Renal pelvis (tissue), 12 donors: ENCODE measurements at places on chromosomes 7 and 10.

DNA sequence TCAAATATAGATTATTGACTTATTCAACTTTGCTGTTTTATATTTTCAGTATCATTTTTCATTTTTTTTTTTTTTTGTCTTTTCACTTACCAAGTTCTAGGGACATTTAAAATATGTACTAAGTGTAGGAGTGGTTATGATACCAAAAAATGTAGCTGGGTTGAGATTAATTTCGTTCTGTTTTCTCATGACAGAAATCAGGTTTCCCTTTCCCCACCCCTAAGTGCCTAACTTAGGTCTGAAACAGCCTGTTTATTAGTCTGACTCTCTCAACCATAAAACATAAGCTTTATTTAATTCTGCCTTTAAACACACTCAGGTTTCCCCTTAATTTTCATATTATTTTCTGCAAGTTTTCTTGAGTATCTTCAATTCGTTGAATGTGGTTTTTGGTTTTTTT is 22.1 kb downstream of the TMEM106B start:
- DNase-seq = no peak

DNA sequence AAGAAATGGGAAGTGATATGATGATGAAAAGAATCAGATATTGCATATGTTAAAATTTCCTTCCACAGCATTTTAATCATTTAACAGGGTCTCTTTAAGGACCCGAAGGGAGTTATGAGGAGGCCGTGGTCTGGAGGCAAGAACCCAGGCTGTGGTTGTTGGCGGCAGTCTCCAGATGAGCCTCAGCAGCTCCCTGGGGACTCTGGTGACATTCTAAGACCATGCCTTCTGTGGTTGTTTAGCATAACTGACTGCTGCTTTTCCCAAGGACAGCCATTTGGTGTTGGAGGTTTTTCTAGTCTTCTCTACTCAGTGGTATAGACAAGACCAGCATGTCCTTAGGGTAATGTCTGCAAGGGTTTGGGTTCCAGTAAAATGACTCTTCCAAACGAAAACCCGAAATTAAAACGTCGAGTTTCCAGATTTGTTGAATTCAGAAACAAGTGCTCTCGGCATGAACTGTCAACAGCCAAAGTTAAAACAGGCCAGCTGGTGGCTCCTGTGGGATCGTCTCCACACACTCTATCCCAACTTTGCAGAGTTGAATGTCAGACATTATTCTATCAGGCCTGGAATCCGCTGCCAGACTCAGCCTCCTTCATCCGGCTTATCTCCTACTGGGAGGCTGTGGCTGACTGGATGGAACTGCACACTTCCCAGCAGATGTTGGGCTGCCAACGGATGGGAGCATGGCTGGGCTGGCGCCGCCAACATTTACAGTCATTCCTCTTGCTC is 183.1 kb downstream of the TAX1BP1 start:
- no peak for DNase-seq

DNA sequence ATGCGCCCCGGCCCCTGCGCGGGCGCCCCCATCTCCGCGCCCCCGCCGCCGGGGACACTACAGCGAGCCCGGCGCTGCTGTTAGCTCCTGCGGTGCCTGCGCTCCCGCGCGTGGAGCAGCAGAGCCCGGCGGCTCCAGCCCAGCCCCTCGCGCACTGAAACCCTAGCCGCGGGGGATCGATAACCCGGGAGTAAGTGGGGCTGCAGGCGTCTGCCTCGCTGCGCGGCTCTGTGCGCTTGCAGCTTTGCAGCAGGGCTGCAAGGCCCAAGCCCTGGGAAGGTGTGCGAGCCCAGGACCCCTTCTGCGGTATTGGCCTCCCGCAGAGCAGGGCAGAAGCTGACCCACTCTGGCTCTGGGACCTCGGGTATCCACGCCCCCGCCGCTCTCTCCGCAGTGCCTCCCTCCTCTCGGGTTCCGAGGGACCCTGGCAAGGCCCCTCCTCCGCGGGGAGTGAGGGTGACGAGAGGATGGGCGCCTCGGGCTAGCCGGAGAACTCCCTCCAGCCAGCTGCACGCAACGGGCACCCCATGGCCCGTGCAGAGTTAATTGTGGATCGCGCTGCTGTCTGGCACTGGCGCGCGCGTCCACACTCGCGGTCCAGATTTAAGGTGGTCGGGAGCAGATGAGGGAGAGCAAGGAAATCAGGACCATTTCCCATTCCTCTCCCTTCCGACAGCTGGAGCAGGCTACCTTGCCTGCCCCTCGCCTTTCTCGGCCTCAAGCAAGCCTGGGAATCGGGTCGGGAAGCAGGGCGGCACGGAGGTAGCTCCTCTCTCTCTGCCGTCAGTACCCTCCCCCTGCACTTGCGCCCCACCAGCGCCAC is 2.1 kb downstream of the SHH start:
- no peak for DNase-seq

GRCh38 chr10:116836083-116836482 is 13.2 kb upstream of the ENO4 start:
- no peak for DNase-seq

DNA sequence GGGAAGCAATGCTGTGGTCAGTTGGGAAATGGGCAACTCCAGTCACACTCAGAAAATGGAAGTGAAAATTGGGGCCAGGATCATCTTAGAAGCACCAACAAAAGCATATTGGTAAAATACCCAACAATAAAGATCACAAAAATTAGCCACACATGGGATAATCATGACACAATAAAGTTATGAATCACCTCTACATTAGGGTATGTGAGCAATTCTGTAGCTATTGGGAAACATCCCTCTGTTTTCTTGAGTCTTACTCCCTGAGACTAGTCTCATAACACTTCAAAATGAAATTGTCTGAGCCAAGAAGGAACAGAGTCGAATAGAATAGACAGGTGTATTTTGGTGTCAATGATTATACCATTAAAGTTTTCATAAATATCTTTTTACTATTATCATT is 178.3 kb downstream of the DYNC1I1 start:
- DNase-seq = no peak
